ENCODE measurements at places on chromosomes 4 and X.

DNA sequence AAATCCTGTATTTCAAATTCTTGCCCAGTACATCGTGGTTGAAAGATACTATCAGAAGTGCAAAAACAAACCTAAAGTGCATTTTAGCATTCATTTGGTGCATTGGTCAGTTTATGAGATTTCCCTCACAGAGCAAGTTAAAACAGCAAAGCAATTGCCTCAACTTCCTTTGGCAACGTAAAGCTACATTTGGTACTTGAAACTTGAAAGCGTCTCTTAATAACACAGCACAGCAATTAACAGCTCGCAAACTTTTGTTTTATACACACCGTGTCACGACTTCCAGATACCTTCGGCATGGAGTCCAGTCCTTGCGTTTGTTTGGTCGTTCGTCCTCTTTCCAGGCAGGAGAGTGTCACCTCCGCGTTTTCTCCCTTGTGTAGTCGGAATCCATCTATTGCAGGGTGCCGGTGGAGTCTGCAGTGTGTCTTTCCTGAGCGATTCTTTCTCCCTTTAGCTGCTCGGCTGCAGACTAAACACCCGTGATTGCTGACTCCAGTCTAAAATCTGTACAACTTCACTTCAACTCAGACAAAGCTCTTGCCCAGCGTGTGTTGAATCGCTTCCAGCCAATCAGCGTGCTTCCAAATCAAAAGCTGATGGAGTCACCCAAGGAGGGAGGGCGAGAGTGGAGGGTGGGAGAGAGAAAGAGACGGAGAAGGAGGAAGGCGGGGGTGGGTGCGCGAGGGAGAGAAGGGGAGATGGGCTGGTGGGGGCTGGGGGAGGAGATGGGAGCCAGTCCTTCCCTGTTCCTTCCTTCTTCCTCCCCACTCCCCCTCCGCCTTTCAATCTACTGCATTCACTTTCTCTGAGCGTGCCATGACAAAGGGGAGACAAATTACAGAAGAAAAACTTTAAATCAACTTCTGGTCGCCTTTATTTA is at the start of gene PCDH18:
Gene PCDH18 (minus strand): TSS at position 509 of the 883 bp plus-strand sequence. CDS start 406 bp downstream, at position 103.
- no peak for DNase-seq

DNA sequence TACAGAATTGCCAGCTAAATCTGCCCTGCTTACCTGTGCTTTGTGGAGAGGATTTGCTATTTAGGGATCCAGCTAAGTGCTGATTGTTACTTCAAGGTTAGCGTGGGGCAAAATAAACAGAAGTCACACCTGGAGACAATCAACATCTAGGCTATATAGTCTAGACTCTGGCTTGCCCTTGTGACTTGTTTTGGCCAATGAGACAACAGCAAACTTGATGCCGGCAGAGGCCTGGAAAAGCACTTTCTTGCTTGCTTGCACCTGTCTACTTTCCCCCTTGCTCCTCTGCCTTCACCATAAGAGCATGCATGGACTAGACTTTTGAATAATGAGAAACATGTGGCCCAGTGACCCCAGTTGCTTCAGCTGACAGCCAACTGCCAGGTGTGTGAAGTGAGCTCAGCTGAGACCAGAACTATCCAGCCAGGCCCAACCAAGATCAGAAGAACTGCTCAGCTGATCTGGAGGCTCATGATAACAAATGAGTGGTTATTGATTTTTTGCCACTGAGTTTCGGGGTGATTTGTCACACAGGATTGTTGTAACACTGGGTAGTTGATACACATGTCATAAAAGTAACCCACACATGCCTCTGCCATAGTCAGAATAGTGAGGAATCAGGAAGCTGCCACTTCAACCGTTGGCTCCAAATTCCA is 164.4 kb downstream of the RBMX2 start:
- DNase-seq = no peak

DNA sequence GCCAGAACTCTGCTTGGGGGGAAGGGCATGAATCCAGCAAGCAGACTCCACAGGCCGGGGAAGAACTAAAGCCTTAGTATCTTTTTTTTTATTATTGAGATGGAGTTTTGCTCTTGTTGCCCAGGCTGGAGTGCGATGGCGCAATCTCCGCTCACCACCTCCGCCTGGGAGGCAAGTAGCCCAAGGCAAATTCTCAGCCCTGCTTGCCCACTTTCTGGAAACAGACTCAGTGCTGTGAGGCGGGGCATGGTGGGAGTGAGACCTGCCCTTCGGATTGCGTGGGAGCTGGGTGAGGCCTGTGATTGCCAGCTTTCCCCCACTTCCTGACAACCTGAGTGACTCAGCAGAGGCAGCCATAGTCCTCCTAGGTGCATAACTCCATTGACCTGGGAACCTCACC is 348.8 kb downstream of the GASK1B start:
- DNase-seq = no peak

- no peak for DNase-seq
These were observed 76.4 kb upstream of the SHISA3 start for GRCh38 chr4:42320822-42321388.

DNA sequence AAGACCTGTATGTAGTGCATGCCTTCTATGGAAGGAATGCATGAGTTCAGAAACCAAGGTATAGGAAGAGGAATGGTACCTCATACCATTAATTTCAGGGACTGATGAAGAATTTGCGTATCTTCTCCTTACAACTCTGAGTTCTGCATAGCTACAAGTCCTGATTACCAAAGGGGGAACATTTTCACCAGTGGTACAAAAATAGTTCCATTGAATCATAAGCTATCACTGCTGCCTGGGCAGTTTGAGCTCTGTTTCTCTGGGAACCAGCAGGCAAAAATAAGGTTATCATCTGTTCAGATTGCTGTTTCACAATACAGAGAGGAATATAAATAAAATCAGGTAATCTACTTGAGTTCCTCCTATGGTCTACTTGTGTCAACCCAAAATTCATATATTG is 77.9 kb upstream of the GNPDA2 start:
- no peak for DNase-seq

DNA sequence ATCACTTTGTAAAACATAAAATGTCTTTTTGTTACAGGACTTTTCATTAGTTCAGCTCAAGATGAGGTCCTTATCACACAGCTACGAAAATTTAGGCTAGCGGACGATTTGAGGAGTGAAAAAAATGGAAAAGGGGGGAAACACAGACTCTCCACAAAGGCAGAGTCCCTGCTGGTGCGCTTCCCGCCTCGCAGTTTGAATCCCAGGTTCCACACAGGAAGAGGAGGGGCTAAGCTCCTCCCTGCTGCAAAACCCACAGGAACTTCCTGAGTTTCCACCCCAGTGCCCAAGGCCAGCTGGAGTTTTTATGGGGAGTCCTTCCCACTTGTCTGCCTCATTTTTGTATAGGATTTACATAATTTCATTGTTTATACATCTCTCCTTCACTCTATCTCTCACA is 11.2 kb downstream of the ADAM29 start:
- DNase-seq = no peak

Measured in GM13976 (cell line).